Activated T-cell treated with anti-CD3 and anti-CD28 coated beads for 48 hours (primary cell): ENCODE measurements at places on chromosomes 11 and 22.
A peak's percentile ranks its signal among the peaks of the same experiment; 100 is the strongest.

DNA sequence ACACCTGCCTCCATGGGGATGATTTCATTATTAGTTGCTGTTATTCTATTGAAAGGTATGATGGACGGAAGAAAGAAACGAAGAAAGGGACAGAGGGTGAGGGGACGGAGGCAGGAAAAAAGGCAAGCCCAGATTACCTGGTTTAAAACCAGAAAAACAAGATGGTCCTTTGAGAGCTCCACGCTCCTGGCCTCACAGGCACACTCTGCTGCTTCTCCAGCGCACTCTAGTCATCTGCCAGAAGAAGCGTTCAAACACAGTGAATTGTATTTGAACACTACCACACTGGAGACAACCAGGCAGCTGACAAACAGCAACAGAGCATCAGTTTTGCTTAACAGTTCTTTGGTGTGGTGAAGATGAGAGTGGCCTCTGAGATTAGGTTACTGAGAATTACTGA lies 216.9 kb downstream of the CADM1 start:
- no peak for DNase-seq

GRCh38 chr11:107780775-107781174 lies 68.9 kb upstream of the SLN start:
- DNase-seq, result no peak

GRCh38 chr22:50622723-50623327 lies 5.1 kb downstream of the ARSA start:
- DNase-seq, result no peak

DNA sequence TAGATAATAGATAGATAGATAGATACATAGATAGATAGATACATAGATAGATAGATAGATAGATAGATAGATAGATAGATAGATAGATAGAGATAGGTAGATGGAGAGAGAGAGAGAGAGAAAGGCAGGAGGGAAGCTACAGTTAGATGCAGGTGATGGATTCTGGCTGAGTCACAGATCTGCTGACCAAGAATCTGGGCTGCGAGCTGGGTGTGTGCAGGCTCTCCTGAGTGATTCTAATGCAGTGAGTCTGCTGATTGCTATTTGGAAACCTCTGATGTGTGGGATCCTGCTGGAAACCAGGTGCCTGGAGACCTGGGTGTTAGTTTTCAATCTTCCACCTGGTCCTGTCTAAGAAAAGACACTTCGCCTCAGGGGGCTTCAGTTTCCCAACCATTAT lies 1441.8 kb downstream of the TBC1D22A start:
- DNase-seq, result no peak

DNA sequence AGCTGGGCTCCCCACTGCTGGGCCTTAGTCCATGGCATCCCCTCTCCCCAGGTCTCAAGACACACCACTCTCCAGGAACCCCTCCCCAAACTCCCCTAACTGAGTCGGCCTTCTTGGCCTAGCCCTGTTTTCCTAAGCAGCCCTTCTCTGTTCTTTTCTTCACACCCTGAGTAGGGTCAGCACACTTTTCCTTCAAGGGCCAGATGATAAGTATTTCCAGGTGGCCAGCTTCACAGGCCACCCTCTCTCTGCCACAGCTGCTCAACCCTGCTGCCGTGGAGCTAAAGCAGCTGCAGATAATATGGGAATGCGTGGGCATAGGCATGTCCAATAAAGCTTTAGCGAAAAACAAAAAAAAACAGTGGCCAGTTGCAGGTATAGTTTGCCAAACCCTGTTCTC lies 24.1 kb downstream of the DGCR2 start:
- DNase-seq, result no peak

GRCh38 chr22:46256358-46256958 lies 6.4 kb upstream of the CDPF1 start:
- DNase-seq, result no peak

DNA sequence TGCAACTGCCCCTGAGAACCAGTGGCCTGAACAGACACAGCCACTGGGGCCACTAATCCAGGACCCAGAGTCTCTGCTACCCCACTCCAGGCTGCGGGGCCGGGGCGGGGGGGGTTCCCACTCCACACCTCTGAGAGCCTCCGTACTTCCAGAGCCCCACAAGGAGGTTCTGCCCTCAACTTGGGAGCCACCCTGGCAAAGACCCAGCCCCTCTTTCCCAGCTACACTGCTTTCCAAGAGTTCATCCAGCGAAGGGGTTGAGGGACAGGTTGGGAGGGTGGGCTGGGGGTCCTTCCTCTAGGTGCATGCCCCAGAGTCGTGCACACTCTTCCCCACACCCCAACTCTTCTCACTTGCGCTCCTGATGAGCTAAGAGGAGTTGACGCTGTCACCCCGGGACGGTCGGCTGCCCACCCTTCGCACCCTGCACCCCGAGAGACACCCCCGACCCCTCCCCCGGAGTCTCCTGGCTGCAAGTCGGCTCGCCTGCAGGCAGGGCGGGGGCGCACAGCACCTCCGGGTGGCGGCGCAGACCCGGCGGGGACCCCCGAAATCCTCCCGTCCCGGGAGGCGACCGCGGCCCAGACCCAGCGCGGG lies 531 bp downstream of the RAB3IL1 start:
- DNase-seq, result no peak

- peak; percentile 48 for DNase-seq
Measured at GRCh38 chr11:17351510-17352176, at the start of gene NCR3LG1. Gene NCR3LG1 (plus strand): TSS chr11:17351800. CDS start chr11:17351970, 170 bp downstream.

- DNase-seq, result no peak
Measured at GRCh38 chr22:40028098-40028425, 33.3 kb downstream of the FAM83F start.

GRCh38 chr11:72751116-72752087 lies 806 bp downstream of the ARAP1 start:
- no peak for DNase-seq

DNA sequence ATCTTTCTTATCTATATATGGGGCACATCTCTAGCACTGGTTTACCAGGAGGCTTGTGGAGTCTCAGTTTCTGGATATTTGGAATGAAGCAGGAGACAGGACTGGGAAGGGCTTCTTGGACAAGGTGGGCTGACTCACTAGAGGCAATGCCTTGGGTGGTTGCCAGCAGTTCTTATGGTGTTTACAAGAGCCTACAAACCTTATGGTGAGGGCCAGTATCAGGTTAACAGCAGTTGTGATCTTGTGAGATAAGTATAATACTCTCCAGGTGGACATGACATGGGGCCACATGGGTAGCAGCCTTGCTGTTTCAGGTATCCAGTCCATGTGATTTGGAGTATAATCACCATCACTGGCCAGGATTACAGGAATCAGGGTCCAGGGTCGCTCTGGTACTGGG lies 10.2 kb downstream of the FUT4 start:
- DNase-seq, result no peak

GRCh38 chr11:36129955-36130354 lies 159.3 kb downstream of the COMMD9 start:
- no peak for DNase-seq

DNA sequence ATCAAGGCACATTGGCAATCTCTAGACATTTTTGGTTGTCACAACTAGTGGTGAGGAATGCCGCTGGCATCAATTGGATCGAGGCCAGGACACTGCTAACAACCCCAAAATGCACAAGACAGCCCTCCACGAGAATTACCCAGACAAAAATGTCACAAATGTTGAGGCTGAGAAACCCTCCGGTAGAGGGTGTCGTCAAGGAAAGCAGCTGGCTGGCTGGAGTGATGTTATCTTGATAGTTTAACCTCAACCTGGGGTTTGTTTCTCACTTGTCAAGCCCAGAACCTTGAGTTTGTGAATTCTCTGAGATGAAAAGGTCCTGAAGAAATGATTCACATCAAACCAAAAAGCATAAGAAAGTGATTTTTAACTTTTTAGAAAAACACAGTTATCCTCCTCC lies 21.1 kb upstream of the TMPRSS13 start:
- no peak for DNase-seq

DNA sequence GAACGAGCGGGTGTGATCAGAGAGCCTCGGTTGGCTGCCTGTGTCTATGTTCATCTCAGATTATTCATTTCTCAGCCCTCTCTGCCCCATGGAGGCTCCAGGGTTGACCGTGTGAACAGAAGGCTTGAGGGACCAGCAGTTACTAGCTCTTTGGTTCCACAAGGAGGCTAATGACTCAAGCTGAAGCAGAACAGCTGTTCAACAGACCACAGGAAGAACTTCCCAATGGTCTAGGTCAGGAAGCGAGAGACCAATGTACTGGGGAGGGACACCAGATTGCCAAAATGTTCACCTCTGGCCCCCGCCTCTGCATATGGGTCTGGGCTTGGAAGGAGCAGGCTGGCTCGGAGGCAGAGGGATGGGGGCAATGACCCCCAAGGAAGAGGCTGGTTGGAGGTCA lies 14.7 kb upstream of the PDE2A start:
- DNase-seq, result no peak

DNA sequence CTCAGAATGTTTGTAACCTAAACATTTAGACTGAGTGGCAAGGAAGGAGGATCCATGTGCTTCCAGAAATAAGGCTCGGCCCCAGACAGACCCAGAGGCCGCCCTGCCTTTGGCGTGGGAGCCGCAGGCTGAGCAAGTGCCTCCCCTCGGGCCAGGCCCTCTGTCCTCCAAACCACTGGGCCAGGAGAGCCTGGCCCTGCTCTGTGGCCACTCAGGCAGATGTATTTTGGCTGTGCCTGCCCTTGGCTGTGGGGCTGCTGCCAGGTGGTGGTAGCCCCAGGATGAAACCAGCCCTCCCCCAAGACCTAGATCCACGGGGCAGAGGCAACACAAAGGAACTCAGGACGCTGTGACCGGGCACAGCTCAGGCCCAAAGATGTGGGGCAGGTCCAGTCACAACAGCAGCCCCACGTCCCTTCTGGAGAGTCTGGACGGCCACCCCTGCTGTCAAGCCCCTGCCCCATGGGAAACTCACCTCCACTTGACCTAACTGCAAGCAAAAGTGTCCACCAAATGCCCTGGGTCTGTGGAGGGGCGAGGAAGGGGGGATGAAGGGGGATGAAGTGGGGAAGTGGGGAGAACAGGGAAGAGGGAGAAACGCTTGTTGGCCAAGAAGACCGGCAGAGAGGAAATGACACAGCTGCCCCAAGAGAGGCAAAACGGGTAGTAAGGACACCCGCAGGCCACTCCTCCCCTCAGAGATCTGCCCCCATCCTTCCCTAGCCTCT lies 24.0 kb downstream of the PISD start:
- DNase-seq, result no peak

GRCh38 chr22:19874307-19875060 lies 19.8 kb upstream of the GNB1L start:
- DNase-seq, result no peak

- DNase-seq, result no peak
Measured at GRCh38 chr22:17370766-17371432, 1.6 kb downstream of the CECR2 start.

DNA sequence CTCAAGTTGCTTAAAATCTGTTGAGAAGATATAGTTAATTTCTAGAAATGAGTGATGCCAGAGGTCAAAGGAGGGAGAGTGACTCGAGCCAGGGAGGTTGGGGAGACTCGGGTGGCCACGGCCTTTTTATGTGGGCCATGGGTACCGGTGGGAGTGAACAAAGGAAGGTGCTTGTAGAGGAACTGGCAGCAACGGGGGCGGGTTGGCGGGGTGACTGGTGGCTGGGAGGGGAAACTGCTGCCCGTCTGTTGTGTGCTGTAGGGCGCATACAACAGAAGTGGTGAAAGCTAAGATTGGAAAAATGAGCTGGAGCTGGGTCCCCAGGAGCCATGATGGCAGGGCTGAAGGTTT lies 5.4 kb downstream of the DAGLA start:
- DNase-seq, result no peak

- no peak for DNase-seq
Measured at GRCh38 chr11:128029219-128029722, 558.1 kb downstream of the ETS1 start.

DNA sequence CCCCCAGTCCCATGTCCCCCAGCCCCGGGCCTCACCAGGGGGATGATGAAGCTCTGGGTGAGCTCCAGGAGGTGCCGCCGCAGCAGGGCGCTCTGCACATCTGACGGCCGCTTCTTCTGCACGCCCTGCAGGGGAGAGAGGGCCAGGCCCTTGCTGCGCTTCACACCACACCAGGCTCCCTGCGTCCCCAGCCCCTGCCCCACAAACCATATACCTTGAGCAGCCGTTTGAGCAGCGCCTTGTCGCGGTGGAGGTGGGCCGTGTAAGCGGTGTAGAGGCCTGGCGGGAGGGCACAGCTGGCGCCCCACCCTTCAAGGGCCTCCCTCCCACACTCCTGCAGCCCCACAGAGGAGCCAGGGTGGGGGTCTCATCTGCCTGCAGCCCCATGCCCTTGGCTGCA lies 6.2 kb upstream of the PLXNB2 start:
- no peak for DNase-seq

GRCh38 chr11:7572001-7572712 lies 58.4 kb downstream of the PPFIBP2 start:
- DNase-seq, result no peak

- no peak for DNase-seq
Measured at GRCh38 chr22:16783930-16784354, 41.3 kb downstream of the XKR3 start.

DNA sequence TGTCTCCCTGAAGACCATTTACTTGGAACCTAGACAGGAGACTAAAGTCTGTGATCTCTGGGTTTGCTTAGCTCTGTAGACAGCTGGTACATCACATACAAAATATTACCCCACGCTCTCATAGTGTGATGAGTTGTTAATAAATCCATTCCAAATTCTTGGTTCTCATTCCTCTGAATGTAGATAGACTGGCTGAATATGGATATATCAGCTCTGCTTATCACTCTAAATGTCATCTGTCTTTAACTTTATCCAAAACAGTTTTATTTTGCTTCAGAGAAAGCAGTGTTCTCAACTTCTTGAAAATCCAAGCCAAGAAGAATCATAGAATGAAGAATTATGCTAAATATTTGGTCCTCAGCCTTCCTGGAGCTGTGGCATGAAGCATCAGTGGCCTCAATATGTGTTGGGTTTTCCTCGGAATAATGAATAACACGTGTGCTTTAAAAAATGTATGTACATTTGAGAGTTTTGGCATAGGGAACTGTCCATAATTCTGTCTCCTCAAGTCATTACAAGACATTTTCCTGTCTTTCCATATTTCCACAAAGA lies 10.5 kb upstream of the LDLRAD3 start:
- no peak for DNase-seq

- no peak for DNase-seq
Measured at GRCh38 chr11:82676483-82677094, 57.1 kb downstream of the FAM181B start.

GRCh38 chr11:134040386-134041302 lies 28.2 kb upstream of the JAM3 start:
- DNase-seq, result no peak
